NCI-H524 treated with DMSO at 0.1 percent for 48 hours (cell line): ENCODE measurements at places on chromosomes 1 and 21.

DNA sequence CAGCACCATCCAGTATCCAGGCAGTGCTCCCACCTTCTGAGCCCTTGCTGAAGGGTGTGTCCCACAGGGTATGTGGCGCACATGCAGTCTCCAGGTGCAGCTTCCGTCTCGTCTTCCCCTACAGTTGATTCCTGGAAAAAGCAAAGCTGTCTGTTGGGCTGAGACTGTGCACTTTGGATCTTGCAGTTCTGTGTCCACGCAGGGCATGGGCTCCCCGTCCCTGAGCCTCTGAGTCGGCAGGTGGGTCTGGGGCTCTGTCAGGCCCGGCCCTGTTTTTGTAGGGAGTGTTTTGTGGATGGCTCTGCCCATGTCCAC lies 32.8 kb downstream of the SNAP47 start:
- DNase-seq, result no peak

GRCh38 chr1:59595774-59596173 lies 219.0 kb upstream of the HOOK1 start:
- DNase-seq, result no peak

DNA sequence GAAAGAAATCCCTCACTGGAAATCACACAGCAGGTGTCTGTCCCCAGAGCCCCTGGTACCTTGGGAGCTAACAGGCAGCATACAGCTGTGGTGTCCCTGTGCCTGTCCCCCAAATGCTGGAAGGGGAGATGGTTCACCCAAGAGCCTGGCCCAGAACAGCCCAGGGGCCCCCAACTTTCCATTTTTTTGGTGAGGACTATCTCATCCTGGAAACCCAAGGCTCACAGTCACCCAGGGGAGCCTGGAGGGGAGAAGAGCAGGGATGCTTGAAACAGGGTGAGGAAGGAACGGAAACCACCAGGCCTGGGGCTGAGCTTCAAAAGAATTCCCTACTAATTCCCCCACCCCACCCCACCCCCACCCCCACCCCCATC lies 3.6 kb downstream of the SDC3 start:
- no peak for DNase-seq

GRCh38 chr1:160862203-160863060 lies at the start of gene CD244:
TSS of gene CD244 (minus strand) at chr1:160862887. CDS start at chr1:160862677, 210 bp downstream.
- no peak for DNase-seq

DNA sequence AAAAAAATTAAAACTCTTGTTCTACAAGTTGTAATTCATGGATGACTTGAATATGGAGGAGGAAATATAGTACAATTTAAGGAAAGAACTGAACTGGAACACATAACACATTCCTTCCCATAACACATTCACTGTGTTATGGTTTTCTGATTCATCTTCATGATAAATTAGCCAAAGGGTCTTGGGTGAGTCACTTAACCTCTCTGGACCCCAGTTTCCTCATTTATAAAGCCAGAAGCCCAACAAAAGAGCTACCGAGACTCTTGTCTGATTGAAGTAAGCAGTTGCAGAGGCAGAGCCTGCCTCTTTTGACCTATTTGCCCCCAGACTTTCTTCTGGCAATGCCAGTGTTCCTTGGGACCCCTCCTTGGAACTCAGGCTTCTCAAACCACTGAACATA lies 161.9 kb upstream of the KCTD3 start:
- DNase-seq, result no peak

- no peak for DNase-seq
Observed at GRCh38 chr21:41067709-41068108, 100.3 kb upstream of the BACE2 start.

- no peak for DNase-seq
Observed at GRCh38 chr1:30903343-30904034, 5.1 kb downstream of the SDC3 start.

DNA sequence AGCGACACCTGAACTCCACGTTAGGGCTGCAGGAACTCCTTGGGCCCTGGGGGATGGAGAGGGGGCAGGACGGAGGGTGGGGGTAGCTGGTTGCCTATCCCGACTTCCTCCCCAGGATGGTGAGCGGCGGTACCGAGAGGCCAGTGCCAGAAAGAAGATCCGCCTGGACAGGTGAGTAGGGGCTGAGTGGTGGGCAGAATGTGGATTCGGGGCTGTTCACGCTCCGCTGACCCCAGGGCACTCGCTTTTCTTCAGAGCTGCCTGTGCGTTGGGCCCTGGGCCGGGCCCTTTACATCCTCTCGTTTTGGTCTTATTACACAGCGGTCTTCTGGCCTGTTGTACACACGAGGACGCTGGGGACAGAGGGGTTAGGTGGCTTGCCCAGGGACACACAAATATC lies 20.8 kb downstream of the FAM151A start:
- DNase-seq, result no peak

DNA sequence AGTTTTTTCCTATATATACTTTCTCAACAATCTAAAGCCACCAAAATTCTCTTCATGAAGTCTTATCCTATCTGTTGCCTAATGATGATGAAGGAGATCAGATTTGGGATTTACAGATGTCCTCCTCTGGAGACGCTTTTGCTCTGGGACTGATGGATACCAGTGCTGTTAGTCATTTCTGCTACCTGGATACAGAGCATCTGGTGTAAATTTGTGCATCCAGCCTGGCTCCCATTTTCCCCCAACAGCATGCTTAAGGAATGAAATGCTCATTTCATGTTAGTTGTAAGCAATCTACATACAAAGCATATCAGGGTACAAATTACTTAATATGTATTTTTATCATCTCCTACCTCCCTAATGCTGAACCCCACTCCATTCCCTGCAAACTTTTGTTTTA lies 57.7 kb downstream of the HNRNPR start:
- DNase-seq, result no peak

- DNase-seq, result no peak
Observed at GRCh38 chr1:37890378-37891014, 31.1 kb upstream of the MTF1 start.

- DNase-seq, result no peak
Observed at GRCh38 chr1:6265151-6265550, 4.3 kb upstream of the GPR153 start.

- no peak for DNase-seq
Observed at GRCh38 chr1:44174630-44175029, 33.2 kb upstream of the KLF18 start.

DNA sequence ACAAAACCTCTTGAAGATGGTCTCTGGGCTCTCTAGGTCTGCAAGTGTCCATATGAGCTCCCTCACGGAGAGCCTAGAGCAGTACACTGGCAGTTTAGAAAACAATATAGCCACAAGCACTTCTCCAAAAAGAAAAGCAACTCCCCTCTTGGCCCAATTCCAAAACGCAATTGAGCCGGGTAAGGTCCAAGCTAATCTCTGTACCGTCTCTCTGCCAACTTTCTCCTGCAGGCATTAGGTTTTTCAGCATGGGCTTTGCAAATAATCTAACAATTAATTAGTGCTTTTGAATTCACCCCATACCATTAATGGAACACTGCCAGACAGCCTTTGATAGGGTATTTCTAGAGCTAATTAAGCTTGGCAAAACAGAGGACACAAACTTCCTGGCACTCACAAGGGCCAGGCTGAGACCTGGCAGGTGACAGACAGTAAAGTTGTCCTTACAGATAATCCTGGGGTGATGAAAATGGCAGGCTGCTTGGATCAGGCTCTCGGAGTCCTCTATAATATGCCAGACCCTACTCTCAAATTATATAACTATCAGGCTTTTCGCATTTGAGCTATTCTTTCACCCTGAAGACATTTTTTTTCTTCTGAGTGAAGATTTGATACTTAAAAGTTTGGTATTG lies 39.8 kb downstream of the TGFBR3 start:
- peak; percentile 89 for DNase-seq

DNA sequence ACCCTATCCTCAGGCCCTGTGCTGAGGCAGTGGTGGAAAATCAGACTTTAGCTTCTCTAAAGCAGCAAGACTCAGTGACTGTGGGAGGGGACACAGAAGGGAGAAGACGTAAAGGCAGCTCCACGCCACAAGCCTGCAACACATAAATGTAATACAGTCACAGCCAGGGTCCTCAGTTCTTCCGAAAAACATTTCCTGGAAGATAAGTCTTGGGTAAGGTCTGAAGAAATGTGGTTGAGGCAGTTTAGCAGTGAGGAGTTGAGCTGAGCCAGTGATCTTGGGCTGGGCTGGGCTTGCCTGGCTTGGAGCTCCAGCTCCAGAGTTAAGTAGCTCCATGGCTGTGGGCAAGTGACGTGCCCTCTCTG lies 127.8 kb upstream of the ADAR start:
- DNase-seq, result no peak

DNA sequence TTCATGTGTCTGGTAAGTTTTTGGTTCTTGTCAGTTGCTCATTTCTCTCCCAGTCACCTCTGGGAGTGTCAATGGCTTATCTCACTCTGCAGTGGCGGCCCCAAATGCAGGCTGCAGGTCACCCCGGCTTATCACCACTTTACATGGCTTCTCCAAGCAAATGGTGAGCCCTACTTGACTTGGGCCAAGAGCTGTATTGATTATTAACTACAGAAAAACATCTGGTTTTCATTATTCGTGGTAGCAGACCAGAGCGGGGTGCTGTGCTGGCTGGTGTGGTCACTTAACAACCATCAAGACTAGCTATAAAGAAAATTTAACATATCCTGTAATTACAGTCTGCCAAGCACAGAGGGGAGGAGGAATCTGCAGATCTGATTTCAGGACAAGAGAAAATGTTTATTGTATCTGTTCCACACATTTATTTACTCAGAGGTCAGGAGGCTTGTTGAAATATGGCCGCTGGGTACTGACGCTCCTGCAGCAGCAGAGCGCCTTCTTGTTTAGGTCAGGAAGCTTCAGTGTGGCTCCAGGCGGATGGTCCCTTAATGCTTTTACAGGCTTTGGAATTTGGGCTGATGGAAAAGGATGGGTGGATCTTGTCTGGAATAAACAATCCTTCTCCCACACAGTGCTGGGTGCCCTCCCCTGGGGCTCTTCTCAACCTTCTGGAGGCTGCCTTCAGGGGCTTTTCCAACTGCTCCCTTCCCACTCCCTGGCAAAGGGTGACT lies 87.8 kb downstream of the HLX start:
- DNase-seq, result no peak

DNA sequence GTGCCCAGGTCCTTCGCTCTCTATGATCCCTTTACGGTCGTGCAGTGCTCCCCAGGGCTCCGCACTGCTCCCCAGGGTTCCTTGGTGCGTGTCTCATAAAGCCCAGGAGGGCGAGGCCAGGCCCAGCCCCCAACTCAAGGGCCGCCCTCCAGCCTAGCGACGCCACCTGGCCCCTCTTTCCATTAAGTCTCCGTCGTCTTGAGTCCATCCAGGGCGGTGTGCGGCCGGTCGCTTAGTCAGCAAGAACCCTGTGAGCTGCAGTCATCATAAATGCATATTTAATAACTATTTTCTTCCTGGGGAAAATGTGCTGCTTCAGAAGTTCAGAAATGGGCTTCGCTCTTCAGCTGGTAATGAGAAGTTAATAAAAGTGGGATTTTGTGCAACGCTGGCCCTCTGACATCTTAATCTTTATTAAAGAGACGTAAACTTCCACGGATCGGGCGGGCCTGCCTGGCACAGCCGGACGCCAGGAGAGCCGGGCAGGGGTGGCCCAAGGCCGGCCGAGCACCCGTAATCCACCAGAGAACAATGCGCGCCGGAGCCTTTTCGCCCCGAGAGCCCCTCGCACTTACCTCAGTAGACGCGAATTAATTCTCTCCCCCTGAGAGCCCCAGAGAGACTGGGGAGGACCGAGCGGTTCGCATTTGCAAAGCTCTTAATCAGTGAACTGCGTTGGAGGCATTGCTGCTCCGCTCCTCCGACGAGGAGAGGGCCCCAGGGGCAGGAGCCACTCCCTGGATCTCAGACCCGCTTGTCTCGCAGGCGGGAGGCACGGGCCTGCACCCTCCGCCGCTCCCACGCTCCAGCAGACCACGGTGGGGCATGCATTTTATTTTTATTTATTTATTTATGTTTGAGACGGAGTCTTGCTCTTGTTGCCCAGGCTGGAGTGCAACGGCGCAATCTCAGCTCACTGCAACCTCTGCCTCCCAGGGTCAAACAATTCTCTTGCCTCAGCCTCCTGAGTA lies 188.3 kb upstream of the ARHGEF16 start:
- DNase-seq, result no peak

DNA sequence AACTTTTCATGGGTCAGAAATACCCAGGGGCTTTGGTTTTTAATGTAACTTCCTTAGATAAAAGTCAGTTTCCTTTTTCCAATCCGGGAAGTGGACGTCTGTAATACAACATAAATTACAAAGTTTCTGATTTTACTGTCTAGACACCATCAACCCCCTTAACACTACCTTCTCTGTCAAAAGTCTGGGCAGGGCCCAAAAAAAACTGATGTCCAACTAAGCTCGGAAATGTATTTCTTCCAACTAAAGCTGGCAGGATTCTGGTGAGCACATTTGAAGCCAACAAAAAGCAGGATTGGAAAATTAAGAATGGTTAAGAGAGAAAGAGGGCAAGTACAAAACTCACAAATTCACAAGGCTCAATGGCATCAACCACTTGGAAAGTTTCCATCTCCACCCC lies 24.3 kb downstream of the DDAH1 start:
- no peak for DNase-seq

GRCh38 chr1:65471861-65472332 lies 51.4 kb downstream of the LEPR start:
- no peak for DNase-seq

- no peak for DNase-seq
Observed at GRCh38 chr21:45974073-45975019, 7.2 kb upstream of the COL6A1 start.

- DNase-seq, result no peak
Observed at GRCh38 chr1:109241344-109241743, 8.0 kb upstream of the CELSR2 start.

- no peak for DNase-seq
Observed at GRCh38 chr1:8554956-8555534, 237.1 kb downstream of the SLC45A1 start.

DNA sequence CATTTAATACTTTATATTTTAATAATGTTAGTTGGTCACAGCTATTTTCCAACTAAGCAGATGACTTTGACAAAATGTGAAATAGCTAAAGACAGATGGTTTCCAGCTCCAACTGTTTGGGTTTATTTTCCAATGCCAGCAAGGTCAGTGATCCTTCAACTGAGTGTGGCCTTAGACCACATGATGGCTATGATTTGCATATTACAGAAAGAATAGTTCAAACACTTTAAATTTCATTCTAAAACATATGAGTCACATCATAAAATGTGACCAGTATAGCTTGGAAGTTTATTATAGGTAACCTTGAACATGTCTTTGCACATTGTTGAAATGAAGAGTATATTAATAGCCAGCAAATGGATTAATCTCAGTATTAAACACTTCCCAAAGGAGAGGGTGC lies 454.0 kb upstream of the C1orf87 start:
- DNase-seq, result no peak
